Stimulated activated CD4-positive, alpha-beta T cell treated with anti-CD3 and anti-CD28 coated beads, Interleukin-1b, Interleukin-23, amount 100 ng/mL, for 48 hours (primary cell): ENCODE measurements at places on chromosomes 5 and 9.

DNA sequence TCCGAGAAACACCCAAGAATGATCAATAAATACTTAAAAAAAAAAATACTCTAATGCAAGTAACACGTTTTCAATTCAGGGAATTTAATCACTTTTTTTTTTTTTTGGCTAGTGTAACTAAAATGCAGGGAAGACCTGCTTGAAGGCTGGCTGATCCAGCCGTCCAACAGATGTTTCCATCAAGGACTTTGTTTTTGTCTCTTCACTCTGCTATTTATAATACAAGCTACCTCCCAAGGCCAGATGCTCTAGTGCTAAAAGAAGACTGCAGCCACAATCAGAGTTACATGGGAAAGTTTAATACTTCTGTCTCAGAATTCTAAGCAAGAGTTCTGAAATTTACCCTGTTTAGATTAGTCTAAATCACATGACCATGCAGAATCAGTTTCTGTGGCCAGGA lies 14.5 kb downstream of the TBCA start:
- no peak for DNase-seq

DNA sequence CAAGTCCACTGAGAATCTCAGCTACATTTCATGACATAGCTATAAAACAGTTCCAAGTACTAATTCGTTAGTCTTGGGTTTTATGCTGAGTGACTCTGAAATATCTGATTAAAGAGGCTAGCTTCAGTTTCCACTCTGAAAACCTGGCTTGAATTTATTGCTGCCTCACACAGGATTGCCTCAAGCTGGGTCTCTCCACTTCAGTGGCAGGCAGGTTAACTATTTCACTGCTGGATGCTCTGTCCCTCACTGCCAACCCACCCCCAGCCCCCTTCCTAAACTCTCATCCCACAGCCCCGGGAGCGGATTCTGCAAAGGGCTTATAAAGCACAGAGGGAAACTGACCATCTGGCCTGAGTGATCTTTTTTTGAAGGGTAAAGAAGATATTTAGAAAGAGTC lies 318.3 kb downstream of the MLLT3 start:
- DNase-seq, result no peak

- DNase-seq, result no peak
Measured at GRCh38 chr5:174294891-174295620, 249.6 kb downstream of the NSG2 start.

DNA sequence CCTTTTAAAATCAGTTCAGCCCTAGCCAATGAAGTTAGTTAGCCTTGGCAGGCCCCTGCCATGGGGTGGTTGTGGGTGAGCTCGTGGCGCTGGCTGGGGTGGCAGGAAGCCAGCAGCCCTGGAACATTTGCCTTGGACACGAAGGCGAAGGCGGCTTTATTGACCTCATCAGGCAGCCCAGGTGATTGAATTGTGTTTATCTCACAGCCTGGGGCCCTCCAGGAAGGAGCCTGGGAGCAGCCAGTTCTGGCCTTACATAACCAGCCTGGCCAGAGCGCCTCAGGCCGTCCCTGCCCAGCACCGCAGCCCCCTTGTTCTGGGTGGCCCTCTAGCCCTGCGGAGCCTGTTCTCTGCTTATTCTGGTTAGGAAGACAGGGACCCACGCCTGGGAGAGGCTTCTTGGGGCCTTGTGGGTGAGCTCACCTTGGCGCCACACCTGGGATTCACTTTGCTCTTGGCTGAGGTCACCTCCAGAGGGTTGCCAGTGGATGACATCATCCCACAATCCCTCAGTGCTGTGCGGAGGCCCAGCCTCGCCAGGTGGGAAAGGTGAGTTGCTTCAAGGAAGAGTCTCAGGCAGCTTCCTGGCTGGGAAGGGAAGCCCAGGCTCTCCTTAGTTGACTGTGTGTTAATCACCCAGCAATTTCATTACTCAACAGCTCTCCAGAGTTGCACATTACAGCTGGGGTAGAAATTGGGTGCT lies 54.4 kb upstream of the RPL26L1 start:
- DNase-seq, result no peak

- DNase-seq, result no peak
Measured at GRCh38 chr5:156109317-156110023, 217.5 kb upstream of the SGCD start.

GRCh38 chr9:16315720-16316119 lies 554.8 kb downstream of the BNC2 start:
- DNase-seq, result no peak

DNA sequence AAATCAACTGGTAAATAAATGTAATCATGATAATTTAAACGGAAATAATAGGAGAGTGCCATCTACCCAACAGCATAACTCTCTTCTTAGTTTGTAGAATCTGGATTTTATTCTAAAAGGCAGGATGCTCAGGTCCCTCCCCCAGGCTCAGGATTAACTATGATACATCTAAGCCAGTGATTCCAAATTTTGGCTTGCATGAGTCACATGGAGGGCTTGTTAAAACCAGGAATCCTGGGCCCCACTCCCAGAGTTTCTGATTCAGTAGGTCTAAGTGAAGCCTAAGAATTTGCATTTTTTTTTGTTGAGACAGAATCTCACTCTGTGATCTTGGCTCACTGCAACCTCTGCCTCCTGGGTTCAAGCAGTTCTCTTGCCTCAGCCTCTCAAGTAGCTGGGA lies 62.3 kb upstream of the ZFR start:
- no peak for DNase-seq

DNA sequence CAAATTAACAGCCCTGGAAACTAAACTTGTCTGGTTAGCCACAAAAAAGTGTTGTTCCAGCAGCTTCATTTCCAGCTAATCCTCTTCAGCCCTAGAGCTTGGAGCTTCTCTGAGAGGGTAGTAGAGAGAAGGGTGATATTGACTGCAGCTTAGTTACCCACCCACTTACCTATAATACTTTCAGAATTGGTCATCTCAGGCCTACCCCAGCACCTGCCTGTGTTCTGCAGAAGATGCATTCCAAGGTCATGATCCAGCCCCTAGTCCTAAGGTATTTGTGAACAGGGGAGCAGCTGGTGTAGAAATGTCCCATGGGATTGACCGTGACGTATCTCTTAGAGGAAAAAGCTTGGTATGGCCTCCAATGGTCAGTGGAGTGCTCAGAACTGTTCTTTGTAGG lies 289.0 kb downstream of the NR3C1 start:
- DNase-seq, result no peak
